ENCODE measurements at places on chromosomes 5 and 9.
A peak's percentile ranks its signal among the peaks of the same experiment; 100 is the strongest.

- no peak for DNase-seq
Observed at GRCh38 chr5:128870373-128870772, 94.9 kb upstream of the SLC27A6 start.

DNA sequence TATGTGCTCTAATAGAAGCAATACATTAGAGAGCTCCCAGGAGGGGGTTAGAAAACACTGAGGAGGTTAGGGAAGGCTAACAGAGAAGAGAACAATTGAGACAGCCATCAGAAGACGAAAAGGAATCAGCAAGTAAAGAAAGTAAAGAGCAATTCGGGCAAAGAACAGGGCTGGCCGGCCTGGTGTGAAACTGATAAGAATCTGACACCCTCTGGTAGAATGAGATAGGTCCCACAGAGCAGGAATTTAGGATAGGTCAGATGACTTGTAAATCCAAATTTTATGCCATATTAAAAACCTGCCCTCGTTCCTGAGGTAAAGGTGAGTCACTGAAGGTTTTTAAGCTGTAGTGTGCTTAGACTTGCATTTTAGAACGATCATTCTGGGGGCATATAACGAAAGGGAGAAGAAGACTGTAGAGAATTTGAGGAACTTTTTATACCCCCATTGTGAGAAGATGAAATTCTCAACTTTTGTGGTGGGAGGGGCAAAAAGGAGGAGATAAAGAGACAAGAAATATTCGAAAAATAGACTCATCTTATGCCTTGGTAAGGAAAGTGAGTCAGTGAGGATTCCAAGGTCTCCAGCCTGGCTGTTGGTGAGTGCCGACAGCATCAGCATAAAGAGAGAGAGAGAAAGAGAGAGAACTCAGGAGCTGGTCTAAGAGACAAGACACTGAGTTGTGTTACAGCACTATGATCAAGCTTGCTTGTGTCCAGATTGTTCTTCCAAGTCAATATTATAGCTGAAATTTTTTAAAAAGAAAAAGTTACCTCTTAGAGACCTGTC, 51.3 kb downstream of the TMEM167A start:
- no peak for DNase-seq

DNA sequence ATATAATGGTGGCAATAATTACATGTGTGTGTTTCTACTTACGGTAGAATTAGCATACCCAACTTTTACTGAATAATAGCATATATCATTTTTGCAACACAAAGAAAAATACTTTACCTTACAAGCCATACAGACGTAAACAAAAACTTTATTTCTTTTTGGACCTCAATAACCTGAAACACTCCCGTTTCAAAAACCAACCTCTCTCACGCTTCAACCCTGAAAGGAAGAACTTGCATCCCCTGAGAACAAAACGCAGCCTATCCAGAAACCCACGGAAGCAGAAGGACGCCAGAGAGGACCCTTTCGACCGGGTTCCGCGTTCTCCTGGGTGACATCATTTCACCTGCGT, at the start of gene RNF38:
RNF38 (minus strand) TSS at position 290 of the 352 bp plus-strand sequence; CDS start at position 129, 161 bp downstream.
- DNase-seq = no peak

DNA sequence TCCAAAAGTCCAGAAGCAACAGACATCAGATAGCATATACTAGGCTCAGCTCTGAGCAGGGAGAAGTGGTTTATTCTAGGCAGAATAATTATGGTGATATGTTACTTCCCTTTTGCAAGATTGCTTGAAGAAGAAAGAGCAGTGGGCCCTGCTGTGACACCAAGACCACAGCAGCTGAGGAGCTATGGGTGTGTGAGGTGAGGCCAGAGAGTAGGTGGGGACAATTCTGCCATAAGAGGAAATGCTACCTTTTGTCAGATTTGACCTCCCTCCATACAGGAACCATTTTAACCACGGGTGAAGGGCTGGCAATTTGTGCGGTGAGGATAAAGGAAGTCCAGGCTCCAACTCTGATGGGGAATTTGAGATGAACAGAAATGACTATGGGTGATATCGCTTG, 51.3 kb downstream of the TNFSF15 start:
- no peak for DNase-seq

DNA sequence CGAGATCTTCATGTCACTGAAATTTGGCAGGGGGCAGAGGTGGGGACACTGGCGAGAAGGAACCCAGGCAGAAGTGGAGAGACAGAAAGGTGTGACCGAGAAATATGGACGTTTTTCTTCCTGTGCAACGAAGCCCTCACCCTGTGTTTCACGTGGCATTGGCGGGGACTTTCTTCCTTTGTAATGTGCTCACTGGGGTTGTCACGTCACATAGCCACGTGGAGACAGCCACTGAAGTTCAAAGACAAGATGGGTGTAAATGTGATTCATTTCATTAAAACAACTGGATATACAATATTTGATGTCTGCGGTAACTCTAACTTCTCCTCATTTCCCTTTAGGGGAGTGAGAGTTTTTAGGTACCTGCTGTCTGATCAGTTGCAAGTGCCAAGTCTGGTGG, 225.7 kb downstream of the FSTL4 start:
- DNase-seq = no peak

DNA sequence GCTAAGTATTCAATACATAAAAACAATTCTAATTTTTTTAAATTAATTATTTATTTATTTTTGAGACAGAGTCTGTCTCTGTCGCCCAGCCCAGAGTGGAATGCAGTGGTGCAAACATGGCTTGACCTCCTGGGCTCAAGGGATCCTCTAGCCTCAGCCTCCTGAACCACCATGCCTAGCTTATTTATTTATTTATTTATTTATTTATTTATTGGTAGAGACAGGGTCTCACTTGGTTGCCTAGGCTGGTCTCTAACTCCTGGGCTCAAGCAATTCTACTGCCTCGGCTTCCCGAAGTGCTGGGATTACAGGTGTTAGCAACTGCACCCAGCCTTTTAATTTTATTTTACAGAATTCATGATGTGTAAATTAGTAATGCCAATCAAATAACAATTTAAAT, 33.7 kb upstream of the ZFYVE16 start:
- no peak for DNase-seq

- DNase-seq = no peak
Observed at GRCh38 chr9:32260151-32260862, 124.1 kb upstream of the ACO1 start.

DNA sequence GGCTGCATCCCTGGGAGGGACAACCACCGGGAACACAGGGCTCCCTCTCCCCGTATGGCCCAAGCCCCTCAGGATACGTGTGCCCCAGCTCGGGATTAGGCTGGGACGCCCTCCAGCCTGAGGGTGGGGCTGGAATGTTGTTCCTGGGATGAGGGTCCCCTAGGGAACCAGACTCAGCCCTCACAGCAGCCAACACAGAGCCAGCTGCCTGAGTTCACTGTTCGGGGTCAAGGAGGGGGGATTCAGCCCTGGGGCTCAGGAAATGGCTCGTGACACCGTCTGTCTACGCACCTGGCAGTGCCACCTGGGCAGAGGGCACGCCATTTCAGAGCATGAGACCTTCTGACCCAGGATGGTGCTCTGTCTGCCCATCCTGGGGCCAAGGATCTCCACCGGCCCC, 8.9 kb downstream of the RNF44 start:
- no peak for DNase-seq

DNA sequence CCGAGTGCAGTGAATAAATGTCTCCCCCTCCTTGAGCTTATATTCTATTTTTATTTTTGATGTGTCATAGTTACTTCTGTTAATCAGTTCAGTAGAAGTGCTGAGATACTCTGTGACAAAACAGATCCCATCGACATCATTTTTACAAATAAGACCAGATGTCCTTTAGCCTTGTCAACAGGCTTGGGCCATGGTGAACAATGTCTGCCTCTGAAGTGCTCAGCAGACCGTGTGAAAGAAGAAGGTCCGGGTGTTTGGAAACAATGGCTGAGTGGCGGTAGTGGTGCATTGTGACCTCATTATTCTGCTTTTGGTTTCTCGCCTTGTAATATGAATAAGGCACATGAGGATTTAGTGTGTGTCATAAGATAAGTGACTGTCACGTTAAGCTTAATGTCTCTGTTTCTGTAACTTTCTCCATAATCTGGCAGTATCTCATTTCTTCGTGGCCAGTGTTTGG, 71.2 kb downstream of the SYK start:
- DNase-seq = no peak

DNA sequence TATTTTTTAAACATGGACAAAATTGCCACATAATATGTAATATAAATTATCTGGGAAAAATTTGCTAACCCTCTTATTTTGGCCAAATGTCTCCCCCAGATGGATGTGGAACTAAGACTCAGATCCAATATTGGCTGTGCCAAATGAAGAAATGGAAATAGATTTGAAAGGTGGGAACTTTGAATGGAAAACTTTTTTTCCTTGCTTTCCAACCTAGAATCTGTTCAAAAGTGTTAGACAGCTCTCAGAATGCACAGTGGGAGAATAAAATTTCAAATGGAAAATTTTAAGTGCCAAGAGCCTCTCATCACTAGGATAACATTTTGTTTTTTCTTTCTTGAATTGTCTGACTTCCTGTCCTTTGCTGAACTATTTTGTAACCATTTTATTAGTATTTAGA, 142.6 kb upstream of the GAS1 start:
- DNase-seq = no peak

- peak; percentile 69 for DNase-seq
Observed at GRCh38 chr5:982377-983237, 26.0 kb upstream of the NKD2 start.

DNA sequence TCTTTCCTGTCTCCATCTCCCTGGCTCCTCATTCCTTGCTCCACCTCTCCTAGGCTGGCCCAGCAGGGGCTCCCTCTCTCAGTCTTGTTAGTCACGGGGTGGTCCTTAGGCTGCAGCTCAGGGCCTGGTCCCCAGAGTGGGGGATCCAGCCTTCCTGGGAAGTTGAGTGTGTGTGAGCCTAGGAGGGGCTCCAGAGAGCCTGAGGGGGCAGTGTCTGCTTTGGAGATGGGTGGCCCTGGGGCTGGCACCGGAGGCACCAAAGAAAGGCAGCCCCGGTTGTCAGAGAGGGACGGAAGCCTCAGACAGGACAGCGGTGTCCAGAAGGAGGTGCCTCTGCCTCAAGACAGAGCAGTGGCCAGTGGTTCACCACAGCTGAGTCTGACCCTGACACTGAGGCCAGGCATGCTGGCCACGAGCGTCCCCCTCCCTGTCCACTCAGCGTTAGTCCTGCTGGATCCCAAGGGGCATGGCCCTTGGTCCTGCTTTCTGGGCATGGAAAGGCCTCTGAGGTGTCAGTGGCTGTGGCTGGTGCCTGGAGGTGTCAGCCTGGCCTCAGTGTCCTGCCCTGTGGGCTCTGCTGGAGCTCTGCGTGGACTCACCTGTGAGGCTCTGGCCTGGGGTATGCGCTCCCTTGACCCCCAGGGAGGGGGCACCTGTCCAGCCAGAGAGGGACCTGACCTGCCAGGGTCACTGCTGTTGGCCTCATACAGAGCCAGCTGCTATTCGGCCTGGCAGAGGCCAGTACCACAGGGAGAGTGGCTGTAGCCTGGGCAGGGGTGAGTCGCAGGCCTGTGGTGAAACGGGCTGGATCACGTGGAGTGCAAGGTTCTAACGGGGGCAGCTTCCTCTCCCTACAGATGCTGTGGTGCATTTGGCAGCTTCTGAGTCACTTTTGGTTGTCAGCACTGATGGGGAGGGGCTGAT, 130.6 kb downstream of the CACNA1B start:
- DNase-seq = peak; percentile 3

DNA sequence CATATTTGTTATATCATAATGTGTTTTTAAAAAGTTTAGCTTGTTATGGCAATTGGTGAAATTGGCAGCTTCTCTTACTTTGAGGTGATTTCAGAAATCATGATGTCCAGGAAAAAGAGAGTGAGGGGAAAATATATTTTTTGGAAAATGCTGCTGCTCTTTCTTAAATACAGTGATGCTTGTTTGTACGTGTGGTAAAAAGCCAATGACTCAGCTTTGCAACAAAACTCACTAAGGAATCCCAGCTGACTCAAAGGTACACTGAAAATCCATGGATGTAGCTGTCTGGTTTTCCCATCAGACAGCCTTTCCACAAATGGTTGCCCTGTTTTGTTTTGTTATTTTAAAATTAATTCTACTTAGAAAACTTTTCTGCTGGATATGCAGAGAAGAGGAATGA, 306.4 kb upstream of the PAPPA start:
- no peak for DNase-seq

- no peak for DNase-seq
Observed at GRCh38 chr9:77872863-77873262, 158.7 kb downstream of the GNAQ start.

GRCh38 chr5:165881259-165881658, 2375.8 kb downstream of the MAT2B start:
- no peak for DNase-seq

- DNase-seq = no peak
Observed at GRCh38 chr9:117545846-117546245, 131.0 kb upstream of the ASTN2 start.

DNA sequence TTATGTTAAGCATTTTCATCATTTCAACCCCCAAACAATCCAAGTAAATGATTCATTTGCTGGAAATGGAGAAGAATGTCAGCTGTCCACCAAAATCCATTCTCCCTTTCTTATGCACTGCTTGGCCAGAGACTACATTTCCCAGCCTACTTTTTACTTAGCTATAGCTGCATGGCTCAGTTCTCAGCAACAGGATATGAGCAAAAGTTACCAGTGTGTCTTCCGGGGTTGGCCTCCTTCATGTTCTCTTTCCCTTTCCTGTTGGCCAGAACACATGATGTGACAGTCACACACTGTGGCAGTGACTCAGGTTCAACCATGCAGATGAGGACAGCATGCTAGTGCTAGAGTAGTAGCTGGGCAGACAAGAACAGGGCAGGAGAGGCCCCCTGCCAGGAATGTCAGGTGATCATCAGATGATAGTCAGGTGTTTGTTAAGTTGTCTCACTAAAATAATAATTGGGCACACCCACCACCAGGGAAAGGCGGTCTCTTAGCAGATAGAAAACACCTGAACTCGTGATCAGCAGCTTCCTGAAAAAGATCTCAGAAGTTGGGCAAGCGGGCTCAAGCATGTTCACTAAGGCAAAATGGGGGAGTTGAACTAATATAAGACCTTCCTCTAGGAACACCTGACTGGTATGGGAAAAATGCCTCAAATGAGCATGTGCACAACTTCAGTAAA, 12.2 kb downstream of the GPR150 start:
- no peak for DNase-seq

DNA sequence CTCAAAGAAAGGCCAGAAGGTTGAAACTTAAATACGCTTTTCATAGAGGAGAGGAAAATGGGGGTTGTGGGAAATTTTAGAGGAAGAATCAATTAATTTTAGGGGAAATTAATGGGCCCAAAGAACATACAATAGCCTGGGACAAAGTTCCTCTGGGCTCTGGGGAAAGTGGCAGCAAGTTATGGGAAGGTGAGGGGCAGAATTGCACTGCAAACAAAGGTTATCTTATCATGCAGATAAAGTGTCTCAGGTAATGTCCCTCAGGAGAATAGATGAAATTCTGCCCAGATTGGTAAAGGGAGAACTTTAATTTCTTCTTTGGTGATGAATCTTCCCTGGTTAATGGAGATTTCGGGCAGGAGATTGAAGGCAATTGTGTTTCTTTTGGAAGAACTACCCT, 326.1 kb upstream of the SLC24A2 start:
- no peak for DNase-seq

GRCh38 chr5:174715804-174716203, 8.6 kb upstream of the MSX2 start:
- DNase-seq = no peak

GRCh38 chr9:94083384-94083783, 880 bp upstream of the PTPDC1 start:
- no peak for DNase-seq
